ENCODE measurements at places on chromosomes 1 and 21.
A peak's percentile ranks its signal among the peaks of the same experiment; 100 is the strongest.

DNA sequence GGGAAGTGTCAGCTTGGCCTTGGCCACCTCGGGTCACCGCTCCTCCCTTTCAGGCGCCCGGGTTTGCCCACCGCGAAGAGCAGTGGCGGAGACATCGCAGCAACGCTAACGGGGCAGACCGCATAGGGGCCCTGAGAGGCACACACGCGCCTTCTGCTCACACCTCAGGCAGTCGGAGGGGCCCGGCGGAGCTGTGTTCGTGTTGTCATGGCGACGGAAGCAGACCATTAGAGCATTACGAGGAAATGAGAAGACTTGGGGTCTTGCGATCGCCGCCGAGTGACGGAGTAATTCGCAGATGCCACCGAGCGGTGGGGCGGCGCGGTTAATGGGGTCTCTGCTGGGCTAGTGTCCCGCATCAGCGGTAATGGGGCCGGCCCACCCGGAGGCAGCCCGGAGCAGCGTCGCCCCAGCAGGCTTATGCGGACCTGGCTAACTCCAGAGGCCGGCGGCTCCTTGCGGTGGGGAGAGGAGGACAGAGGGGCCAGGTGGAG lies 144.1 kb downstream of the TNR start:
- no peak for DNase-seq

- DNase-seq = no peak
Observed at GRCh38 chr1:239841631-239842030, 250.1 kb upstream of the FMN2 start.

- no peak for DNase-seq
Observed at GRCh38 chr1:152739841-152740240, 18.0 kb upstream of the KPRP start.

DNA sequence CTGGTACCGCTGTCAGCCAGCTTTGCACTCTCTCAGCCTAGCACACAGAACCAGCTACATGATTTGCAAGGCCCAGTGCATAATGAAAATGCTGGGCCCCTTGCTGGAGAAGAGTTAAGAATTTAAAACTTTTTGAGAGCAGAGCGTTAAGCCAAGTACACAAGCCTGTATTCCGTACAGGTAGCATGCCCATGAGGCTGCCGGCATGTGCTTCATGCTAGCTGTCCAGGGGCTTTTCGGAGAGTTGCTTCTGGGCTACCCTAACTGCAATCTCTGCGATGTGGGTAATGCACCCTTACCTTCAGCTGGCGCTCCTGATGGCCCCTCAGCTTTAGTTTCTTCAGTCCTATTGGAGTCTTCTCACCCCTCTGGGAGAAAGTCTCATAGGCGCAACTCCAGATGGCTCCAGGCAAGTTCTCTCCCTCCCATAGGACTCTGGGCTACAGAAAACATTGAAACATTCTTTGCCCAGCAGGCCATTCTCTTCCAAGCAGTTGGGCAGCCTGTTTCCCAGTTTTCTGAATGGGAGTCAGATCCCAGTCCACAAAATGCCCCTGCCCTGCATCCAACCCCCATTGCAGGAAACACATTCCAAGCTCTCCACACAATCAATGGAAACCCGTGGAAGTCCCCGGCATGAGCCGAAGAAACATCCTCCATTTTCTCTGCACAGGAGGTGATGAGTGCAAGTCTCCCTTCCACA lies 5.7 kb upstream of the AKT3 start:
- no peak for DNase-seq

- no peak for DNase-seq
Observed at GRCh38 chr1:11134251-11134897, 34.7 kb upstream of the EXOSC10 start.

GRCh38 chr1:93322349-93322748 lies 23.4 kb upstream of the DR1 start:
- no peak for DNase-seq

DNA sequence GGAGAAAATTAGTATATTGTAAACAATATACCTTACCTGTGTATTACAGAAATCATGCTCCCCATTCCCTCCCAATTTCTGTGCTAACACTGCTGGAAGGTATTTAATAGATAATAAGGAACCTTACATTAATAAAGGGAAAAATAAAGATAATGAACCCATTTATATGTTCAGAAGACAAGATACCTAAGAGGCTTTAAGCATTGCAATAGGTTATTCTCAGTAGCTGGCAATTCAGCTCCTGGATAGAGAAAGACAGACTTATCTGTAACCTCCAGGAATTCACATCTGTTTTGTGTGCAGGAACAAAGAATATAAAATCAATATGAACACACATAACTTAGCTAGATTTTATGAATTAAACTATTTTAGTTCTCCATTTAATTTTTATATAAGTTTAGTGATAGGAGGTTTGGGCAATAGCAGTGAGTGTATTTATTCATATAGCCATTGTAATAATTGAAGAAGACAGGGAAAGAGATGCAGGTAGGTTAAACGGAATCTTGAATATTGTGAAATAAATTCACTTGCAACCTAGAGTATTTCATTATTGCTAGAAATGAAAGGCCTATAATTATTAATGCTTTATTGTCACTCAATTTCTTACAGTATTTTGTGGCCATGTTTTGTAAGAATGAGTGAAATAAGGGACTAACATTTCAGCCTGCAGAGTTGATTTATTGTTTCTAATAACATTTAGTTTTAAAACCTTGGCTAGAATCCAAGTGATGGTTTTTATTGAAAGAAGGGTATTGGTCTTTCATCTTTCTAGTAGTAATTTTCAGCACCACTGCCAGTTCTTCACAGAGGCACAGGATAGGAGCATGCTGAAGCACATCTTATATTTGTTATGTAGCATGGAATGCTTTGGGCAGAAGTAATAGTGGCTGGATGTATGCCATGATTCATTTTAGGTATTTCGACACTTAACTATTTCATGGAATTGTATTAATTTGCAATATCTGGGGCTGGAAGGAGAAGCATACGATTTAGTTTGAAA lies 1.5 kb downstream of the XPR1 start:
- DNase-seq = no peak

- DNase-seq = no peak
Observed at GRCh38 chr1:67184838-67185421, 18.7 kb downstream of the IL23R start.

DNA sequence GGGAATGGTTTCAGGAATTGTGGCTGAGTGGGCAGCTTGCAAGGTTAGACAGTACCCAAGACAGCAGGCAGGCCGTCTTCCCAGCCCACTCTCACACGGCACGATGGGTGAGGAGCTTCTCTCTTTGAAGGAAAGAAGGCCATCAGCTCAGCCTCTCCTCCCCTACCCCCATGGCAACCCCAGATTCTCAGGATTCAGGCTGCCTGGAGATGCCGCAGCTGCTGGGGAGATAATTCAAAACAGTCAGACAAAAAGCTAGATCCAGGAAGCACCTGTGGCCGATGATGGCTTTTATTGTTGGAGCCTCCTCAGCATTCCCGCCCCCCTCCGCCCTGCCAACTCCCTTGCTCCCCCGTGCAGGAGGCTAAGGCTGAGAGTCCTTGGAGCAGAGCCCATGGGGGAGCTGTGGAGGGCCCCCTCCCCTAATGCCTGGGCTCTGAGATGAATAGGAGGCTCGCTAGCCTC lies 220.5 kb downstream of the TRABD2B start:
- no peak for DNase-seq

DNA sequence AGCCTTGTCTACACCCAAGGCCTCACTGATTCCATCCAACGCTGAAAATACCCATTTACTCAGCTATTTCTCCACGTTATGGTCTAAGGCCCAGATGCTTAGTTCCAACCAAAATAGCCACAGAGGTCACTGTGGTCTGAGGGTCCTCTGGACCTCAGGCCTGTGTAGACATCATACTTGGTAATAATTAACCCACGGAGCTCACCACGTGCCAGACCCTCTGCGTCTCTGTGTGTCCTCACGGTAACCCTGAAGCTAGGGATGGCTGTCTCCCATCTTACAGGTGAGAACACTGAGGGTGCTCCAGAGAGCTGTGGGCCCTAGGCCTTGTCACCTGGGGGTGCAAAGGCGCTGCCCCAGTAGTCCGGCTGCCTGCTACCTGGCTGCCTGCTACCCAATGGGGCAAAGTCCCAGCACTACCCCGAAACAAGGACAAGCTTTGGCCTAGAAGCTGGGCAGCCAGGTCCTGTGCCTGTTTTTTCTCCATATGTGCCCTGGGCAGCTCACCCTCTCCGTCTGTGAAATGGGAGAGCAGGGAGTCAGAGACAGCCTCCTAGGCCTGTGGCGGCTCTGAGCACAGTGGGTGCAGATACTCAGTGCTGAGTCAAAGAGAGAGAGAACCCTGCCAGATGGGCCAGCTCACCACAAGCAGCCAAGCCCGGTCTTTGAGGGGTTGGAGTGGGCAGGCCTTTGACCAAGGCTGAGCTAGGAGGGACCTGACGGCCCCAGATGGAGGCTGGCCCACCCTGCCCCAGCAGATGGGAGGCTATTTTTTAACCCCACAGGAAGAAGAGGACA lies 17.0 kb upstream of the RUNX3 start:
- no peak for DNase-seq

- DNase-seq = no peak
Observed at GRCh38 chr1:33364565-33364918, 43.6 kb upstream of the A3GALT2 start.

GRCh38 chr1:160819186-160819585 lies 23.2 kb downstream of the LY9 start:
- DNase-seq = no peak

- DNase-seq = peak; percentile 52
Observed at GRCh38 chr1:206809504-206810084, 37.3 kb upstream of the IL10 start.

GRCh38 chr21:41605178-41605933 lies 97.4 kb upstream of the TMPRSS2 start:
- DNase-seq = no peak

GRCh38 chr1:244796719-244797406 lies 38.6 kb upstream of the COX20 start:
- peak; percentile 50 for DNase-seq

DNA sequence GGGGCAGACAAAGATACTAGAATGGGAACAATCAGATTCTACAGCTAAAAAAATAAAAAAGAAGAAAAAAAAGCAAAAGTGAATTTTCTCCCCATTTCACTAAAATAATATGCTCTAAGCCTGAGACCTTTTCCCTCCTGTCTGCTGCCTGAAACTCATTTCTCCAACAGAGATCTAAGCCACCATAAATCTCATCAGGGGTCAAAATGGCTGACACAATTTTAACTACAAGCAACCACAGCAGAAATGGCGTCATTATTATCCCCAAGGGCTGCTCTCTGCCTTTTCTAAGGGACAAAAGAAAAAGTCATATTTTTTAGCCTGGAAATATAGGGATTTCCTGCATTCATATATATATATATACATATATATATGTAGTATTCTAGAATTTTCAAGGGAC lies 183.7 kb upstream of the CAMK1G start:
- DNase-seq = no peak

- DNase-seq = no peak
Observed at GRCh38 chr1:33393524-33393923, 37.4 kb downstream of the PHC2 start.

- no peak for DNase-seq
Observed at GRCh38 chr1:2575801-2576663, 10.5 kb upstream of the PRXL2B start.

DNA sequence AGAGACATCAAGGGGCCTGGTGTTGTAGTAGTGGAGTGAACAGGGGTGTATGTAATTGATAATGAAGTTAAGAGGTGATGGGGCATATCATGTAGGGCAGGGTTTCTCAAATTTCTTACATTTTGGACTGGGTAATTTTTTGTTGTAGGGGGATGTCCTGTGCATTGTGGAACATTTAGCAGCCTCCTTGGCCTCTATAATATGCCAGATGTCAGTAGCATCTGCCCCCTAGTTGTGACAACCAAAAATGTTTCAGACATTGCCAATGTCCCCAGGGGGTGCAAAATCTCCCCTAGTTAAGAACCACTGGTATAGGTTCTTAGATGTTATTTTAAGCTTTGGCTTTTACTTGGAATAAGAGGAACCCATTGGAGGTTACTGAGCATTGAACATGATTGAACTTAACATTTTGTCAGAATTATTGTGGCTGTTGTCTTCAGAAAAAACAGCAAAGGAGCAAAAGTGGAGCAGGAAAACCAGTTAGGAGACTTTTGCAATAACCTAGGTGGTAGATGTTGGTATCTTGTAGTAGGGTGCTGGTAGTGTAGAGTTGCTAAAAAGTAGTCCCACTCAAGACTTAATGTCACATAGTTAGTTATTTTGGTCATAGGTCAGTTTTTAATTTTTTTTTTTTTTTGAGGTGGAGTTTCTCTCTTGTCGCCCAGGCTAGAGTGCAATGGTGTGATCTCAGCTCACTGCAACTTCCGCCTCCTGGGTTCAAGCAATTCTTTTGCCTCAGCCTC lies 6.2 kb downstream of the ZNF326 start:
- DNase-seq = no peak

DNA sequence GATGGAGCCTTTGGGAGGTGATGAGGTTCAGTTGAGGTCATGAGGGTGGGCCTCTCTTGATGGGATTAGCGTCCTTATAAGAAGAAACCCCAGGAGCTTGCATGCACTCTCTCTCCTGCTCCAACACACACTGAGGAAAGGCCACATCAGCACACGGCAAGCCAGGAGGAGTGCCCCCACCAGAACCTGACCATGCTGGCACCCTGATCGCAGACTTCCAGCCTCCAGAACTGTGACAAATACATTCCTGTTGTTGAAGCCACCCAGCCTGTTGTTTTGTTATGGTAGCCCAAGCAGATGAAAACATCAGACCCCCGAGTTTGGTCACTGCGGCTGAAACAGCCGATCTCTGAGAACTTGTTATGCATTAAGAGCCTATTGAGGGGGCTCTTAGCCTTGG lies 64.8 kb upstream of the SOD1 start:
- no peak for DNase-seq

- no peak for DNase-seq
Observed at GRCh38 chr1:154304664-154305337, 16.1 kb upstream of the AQP10 start.

GRCh38 chr1:232196042-232196441 lies 433.9 kb downstream of the SIPA1L2 start:
- DNase-seq = no peak

- no peak for DNase-seq
Observed at GRCh38 chr21:27740084-27740483, 773.2 kb upstream of the ADAMTS5 start.

GRCh38 chr1:175037416-175037815 lies 14.2 kb upstream of the MRPS14 start:
- no peak for DNase-seq

DNA sequence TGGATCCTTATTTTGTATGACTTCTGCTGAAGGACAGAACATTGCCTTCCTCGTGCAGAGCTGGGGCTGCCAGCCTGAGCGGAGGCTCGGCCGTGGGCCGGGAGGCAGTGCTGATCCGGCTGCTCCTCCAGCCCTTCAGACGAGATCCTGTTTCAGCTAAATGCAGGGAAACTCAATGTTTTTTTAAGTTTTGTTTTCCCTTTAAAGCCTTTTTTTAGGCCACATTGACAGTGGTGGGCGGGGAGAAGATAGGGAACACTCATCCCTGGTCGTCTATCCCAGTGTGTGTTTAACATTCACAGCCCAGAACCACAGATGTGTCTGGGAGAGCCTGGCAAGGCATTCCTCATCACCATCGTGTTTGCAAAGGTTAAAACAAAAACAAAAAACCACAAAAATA lies 27.5 kb upstream of the KDM4A start:
- no peak for DNase-seq

GRCh38 chr1:225119307-225119706 lies 189.8 kb downstream of the DNAH14 start:
- DNase-seq = no peak

Data from CD4-positive, alpha-beta T cell treated with Interleukin-6 at 100 ng/mL for 8 hours (primary cell).